ENCODE measurements at places on chromosomes 1 and 21.
A peak's percentile ranks its signal among the peaks of the same experiment; 100 is the strongest.

- DNase-seq = no peak
Measured at GRCh38 chr21:38039369-38039768, 123.1 kb upstream of the KCNJ6 start.

GRCh38 chr1:203442821-203443220 lies 32.8 kb upstream of the PRELP start:
- DNase-seq = no peak

DNA sequence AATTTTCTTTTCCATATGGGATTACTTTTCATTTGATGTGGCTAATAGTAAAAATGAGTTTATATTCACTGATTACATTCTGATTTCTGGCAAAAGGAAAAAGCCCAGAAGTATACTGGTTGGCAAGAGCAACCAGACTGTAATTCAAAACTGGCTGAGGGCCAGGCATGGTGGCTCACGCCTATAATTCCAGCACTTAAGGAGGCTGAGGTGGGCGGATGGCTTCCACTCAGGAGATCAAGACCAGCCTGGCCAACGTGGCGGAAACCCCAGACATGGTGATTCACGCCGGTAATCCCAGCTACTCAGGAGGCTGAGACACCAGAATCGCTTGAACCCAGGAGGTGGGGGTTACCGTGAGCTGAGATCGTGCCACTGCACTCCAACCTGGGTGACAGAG lies 14.5 kb downstream of the SYT11 start:
- DNase-seq = no peak

DNA sequence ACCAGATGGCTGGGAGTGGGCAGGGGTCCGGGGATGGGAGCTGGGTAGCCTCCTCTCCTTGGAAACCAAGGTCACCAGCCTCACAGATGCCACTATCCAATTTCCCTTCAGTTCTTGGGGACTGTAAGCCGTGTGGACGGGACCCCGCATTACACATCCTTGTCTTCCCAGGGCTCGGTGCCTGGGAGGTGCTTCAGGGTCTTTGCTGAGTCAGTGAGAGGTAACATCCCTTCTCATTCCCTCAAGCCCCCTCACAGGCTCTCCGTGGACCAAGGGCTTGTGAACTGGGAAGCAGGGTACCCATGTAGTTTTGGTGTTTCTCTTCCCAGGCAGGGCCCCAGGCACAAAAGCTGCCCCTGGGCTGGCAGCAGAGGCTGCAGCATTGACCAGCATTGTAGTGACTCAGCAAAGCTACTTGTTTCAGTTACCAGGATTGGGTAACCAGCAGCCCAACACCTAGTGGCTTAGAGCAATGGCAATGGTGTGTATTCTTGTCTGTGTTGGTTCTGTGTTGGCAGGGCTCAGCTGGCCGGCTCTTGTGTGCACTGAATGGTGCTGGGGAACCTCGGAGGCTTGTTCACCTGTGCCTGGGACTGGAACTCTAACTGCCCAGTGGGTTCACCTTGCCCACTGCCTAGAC lies 24.6 kb upstream of the PCBP3 start:
- DNase-seq = no peak

GRCh38 chr1:244180256-244180655 lies 129.2 kb downstream of the ZBTB18 start:
- DNase-seq = no peak

GRCh38 chr1:1264026-1264425 lies 9.6 kb downstream of the UBE2J2 start:
- DNase-seq = no peak

- DNase-seq = no peak
Measured at GRCh38 chr1:230122366-230123279, 55.6 kb downstream of the GALNT2 start.

- DNase-seq = no peak
Measured at GRCh38 chr21:29939104-29939923, 482 bp downstream of the GRIK1 start.

GRCh38 chr21:31173881-31174555 lies 135.7 kb upstream of the KRTAP19-8 start:
- DNase-seq = peak; percentile 61

GRCh38 chr1:179995576-179995975 lies 41.0 kb downstream of the CEP350 start:
- no peak for DNase-seq

DNA sequence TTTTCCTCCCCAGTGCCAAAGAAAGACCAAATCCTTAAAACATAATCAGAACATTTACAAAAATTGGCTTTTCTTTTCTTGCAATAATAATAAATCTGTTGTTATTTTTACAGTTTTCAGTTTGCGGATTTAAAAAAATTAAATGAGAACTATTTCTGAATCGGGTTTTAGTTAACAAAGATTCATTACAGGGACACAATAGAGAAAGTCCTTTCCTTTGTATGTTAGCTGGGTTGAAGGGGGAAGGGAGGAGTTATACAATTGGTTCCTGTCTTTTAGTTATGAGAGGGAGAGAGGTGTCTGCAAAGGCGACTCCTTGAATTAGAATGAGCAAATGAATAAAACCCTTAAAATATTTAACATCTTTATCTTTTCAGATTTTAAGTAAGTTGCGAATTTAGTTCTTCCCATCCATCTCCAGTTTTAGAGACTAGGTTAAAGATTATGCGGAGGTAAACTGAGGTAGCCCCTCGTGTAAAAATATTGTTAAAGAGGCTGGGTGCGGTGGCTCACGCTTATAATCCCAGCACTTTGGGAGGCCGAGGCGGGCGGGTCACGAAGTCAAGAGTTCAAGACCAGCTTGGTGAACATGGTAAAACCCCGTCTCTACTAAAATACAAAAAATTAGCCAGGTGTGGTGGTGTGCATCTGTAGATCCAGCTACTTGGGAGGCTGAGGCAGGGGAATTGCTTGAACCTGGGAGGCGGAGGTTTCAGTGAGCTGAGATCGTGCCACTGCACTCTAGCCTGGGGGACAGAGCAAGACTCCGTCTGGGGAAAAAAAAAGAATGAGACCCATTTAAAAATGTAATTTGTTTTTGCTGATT lies 3.9 kb downstream of the SPEN start:
- DNase-seq = no peak

- DNase-seq = peak; percentile 38
Measured at GRCh38 chr1:66271216-66271903, 262.6 kb upstream of the SGIP1 start.

GRCh38 chr1:216261631-216262030 lies 161.6 kb downstream of the USH2A start:
- DNase-seq = no peak

DNA sequence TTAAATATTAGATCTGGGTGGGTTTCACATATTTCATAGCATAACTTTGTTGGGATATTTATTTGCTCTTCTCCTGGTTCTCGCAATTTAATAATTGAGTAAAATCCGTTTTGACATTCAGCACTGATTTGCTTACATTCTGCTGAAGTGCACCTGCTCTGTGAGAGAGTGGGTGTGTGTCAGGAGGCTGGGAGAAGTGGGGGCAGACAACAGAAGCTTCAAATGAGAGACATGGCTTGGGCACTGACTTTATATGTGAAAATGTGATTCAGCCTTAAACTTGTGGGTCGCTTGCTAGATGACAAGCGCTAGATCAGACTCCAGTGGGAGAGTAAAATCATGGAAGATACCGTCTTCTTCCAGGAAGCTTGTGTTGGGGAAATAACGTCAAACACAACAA lies 32.4 kb upstream of the KCNA2 start:
- no peak for DNase-seq

DNA sequence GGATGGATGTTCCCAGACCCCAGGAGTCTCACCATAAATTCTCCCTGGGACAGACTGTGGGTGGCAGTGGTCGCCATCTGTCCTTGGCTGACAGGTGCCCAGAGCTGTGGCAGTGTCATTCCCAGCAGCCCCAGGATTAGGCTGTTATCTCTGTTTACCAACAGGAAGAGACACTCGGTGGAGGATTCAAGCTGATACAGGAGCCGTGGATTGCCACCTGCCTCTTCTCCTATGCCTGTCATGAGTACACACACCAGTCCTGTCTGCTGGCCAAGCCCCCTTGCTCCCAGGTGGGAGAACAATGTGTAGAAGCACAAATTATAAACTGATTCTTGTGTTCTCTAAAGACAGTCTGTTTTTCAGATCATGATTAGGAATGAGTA lies 152.6 kb downstream of the ETS2 start:
- no peak for DNase-seq

GRCh38 chr1:56156971-56157876 lies 422.1 kb downstream of the PLPP3 start:
- no peak for DNase-seq

All from stimulated activated CD4-positive, alpha-beta T cell treated with anti-CD3 and anti-CD28 coated beads, Interleukin-4, amount 100 ng/mL, for 4 hours (primary cell).